NCI-H1048 (cell line): ENCODE measurements at places on chromosomes 5 and 9.

GRCh38 chr5:171166766-171167165 is 142.3 kb upstream of the TLX3 start:
- DNase-seq: no peak

GRCh38 chr5:58262226-58262625 is 197.7 kb downstream of the PLK2 start:
- DNase-seq: no peak

GRCh38 chr5:32536246-32536645 is 49.1 kb upstream of the SUB1 start:
- no peak for DNase-seq

- DNase-seq: no peak
Observed at GRCh38 chr5:6767481-6768063, 54.3 kb downstream of the TENT4A start.

DNA sequence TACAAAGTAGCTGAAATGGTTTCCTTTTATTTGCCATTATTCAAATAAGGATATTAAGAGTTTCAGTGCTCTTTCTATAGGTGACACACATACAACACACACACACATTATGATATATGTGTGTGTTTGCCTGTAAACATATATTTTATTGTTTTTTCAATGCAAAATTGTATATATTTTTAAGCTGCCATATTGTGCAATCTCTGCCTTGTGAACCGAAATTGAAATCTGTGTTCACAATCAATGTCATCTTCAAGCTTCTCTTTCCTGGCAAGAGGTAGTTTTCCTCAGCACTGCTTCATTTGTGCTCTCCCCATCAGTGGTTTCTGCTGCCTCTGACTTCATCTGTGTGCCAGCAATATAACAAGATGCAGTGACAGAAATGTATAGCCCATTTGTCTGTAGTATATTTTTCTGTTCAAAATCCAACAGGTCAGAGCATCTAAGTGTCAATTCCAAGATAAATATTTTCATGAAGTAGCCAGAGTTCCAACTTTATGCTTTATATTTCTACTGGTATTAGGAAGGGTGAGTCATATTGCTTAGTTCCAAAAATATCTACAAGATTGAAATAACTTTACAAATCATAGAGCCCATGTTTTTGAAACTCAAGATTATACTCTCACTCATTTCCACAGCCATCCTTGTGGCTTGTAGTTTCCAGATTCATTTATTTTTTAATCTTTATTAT is 1704.8 kb upstream of the CDH9 start:
- DNase-seq: no peak

DNA sequence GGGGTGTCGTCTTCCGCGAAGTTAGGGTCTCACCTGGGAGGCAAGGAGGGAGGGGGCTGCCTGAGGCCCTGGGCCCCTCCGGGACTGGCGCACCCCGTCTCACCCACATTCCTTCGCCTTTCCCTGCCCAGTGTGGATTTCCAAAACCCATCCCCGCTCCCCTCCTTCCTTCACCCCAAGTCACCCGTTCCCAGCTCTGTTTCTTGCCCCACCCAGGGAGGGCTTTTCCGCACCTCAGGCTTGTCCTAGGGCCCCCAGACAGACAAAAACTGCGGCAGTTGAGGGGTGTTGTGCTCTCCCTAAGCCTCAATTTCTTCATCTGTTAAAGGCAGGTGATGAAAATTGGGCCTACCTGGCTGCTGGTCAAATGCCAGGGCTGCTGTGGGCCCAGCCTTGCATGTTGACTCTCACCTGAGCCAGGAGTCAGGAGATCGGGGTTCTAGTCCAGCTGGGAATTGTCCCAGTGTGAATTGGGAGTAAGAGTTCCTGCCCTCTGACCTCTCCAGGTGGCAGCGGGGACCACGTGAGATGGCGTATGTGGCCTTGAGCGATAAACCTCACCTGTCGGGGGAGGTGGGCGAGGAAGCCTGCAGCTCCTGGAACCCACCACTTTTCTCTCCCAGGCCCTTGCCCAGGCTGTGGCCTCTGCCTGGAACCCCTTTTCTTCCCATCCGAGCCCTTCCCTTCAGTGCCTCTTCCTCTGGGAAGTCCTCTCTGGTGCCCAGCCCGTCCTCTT is 143.4 kb upstream of the IER5L start:
- no peak for DNase-seq

DNA sequence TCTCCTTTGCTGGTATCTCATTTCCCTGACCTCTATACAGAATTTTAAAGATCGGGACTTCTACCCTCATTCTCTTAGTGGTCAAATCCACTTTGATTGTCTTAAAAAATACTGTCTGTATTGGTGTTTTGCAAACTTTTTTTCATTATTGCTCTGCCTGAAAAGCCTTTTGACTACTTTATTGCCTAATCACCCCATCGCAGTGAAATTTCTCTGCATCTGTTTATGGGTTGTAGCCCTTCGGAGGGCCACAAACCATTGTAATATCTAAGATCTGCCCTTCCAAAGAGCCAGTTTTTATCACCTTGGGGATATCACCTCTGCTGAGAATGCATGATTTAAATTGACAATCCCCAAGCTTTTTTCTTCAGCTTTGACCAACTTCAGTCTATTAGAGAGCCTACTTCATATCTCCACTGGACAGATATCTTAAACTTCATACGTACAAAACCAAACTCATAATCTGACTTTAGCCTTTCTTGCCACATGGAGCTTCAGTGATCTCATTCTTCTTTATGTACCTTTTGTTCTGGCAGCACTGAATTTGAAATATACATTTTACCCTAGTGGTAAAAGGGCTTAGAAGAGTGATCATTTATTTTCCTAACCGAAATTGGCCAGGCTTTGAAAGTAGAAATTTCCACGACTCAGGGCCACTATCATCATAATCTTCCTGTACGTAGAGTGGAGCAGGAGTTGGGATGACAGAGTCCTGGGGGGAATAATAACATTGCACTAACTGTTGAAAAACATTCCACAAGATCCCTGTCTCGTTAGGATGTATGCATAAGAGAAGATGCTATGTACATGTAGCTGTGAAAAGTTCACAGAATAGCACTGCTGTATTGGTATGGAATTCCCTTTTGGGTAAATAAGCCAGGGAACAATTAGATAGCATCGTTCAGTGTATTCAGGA is 21.4 kb downstream of the KIF2A start:
- no peak for DNase-seq

GRCh38 chr9:37128051-37128450 is 7.7 kb downstream of the ZCCHC7 start:
- DNase-seq: no peak

GRCh38 chr5:176578391-176578808 is 29.3 kb downstream of the CDHR2 start:
- no peak for DNase-seq

DNA sequence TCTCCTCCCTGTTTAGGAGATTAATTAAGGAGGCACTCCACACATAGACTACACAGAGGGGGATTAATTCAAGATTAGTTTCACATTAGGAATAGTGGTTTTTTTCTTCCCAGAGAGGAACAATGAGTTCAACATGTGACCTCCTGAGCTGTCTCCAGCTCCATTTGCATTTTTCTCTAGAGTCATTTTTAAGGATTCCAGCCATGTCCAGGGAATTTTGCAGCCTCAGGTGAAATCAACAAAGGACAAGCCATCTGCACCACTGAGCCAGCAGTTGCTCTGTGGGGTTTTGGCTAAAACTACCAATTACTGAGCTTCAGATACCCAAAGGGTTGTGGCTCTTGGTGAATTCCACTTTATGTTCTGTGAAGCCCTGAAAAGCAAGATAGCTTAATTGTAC is 258.5 kb upstream of the PPP1R2B start:
- no peak for DNase-seq

- no peak for DNase-seq
Observed at GRCh38 chr5:112923148-112923917, 1.3 kb upstream of the REEP5 start.

DNA sequence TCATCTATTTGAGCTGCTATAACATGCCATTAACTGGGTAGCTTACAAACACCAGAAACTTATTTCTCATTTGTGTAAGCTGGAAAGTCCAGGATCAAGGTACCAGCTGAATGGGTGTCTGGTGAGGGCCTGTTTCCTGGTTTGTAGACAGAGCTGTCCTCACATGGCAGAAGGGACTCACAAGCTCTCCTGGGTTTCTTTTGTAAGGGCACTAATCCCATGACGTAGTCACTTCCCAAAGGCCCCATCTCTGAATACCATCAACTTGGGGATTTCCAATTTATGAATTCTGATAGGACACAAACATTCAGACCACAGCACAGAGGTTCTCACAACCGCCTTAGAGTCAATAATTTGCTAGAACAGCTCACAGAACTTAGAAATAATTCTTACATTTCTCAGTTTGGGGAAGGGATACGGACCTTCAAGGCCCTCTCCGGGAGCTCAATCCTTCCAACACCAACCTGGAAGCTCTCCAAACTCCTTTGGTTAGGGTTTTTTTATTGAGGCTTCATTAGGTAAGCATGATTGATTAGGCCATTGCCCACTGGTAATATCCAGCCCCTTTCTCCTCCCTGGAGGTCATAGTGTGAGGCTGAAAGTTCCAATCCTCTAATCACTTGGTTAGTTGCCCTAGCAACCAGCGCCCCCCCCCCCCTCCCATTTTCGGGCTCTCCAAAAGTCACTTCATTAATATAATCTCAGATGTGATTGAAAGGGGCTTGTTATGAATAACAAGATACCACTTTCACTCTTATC is 7.6 kb upstream of the DNAJA1 start:
- no peak for DNase-seq

GRCh38 chr9:88829276-88829675 is 162.0 kb upstream of the S1PR3 start:
- DNase-seq: no peak

DNA sequence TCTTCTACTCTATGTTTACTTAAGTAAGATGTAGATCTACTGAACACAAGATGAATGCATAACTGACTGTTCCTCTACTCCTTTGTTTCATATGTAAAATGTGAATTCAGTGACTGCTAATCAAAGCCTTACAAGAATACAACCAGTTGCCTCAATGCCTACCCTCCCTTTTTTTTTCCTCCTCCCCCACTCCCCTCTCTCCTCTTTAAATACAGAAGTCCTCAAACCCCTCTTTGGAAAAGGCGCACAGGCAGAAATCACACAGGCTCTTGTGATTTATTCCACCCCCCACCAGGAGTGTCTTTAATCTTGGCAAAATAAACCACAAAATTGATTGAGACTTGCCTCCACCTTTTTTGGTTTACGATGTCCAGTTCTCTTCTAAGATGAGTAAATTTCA is 398.5 kb downstream of the DMAC1 start:
- DNase-seq: no peak

DNA sequence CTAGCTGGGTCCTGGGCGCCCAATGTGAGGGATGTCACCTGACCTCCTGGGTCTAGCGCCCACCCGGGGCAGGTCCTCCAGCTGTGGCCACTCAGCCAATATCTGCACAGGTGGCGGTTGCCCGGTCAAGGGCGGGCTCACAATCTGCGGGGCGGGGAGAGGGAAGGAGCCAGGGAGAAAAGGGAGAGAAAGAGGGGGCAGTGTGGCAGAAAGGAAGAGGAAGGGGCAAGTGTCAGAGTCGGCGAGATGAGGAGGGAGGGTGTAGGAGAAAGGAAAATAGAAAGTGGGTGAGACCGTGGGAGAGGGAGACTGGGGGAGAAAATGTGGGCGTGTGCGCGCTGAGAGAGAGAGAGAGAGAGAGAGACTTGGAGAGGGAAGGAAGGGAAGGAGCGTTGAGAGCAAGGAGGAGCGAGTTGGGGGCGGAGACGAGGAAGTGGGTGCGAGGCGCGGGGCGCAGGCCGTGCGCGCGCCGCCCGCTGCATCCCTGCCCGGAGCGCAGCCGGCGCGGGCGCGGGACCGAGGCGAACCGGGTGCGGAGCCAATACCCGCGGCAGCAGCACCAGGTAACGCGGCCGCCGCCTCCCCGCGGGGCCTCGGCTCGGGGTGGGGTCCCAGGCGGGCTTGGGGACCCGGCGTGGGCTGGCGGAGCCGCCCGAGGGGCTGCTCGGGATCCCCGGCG is at the start of gene HRH2:
Gene HRH2, plus strand, starts transcription at position 479 of the 679 bp plus-strand sequence. CDS start 25,163 bp downstream, outside the sequence.
- no peak for DNase-seq

DNA sequence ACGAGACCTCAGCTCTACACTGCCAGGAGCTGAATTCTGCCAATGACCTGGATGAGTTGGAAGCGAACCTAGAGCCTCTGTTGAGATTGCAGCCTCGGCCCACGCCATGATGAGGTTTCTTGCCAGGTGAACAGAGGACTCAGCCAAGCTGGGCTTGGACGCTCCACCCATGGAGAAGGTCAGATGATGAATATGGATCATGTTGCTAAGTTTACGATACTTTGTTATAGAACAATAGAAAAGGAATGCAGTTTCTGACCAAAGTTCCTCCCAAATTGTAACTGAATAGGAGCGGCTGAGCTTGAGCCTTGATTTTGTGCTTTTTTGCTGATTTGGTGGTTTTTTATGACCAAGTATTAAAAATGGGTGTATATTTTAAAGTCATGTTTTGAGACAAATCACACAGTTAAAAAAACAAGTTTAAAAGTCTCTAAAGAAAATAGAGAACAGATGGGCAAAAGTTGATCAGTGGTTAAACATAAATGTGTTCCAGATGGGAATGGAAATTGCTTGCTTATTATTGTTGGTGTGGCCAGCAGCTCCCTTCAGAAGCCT is 32.9 kb downstream of the ROPN1L start:
- DNase-seq: no peak

GRCh38 chr5:161190778-161191177 is 338.8 kb upstream of the ATP10B start:
- DNase-seq: no peak

DNA sequence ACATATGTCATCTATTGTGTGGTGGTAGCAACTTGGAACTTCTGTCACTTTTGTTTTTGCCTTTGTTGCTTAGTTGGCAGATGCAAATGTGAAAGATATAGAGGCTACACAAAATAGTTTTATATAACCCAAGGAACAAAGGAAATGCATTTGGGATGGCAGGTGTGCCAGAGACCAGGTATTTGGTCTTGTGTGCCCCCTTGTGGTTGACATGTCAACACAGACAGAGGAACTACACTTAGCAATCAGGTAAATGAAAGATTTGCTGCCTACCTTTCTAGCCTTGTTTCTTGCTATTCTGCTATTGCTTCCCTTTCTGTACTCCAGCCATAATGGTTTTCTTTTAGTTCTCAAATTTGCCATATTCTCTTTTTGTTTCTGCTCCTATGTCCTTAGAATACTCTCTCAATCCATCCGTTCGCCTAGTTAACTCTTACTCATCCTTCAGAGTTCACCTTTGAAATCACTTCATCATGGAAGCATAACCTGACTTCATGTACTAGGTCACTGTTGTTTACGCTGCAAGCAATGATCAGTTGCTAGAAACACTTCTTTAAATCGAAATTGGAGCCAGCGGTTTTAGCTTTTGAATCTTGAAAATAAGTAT is 119.5 kb downstream of the TRPM3 start:
- DNase-seq: peak; percentile 25

GRCh38 chr9:84668196-84669012 is 1.1 kb upstream of the NTRK2 start:
- DNase-seq: peak; percentile 60

GRCh38 chr9:114311571-114312512 is 11.1 kb upstream of the ORM1 start:
- DNase-seq: no peak
